ENCODE measurements at places on chromosomes 4 and X.

DNA sequence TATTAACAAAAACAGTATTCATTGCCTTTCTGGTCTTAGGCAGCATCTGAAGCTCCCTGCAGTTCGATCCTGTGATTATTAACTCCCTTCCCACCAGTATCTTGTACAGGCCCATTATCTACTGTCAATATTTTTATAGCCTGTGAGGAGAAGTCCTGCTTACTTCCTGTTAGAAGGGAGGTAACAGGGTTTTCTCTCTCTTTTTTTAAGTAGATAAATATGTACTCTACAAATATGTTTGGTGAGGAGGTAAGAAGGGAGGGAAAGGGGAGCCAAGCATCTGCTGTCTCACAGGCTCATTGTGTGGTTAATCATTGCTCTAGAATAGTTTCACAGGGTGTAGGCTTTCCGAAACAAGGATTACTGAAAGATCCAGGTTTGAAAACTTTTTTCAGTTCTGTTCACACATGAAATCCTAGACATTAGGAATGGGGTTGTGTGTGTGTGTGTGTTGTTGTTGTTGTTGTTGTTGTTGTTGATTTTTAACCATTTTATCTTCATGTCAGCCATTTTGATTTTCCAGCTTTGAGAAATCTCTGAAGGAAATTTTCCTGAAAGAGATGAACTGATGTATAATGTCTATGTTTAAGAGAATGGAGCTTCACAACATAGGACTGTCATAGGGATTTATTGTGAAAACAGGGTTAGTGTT lies 14.2 kb downstream of the ATOH1 start:
- no peak for DNase-seq

- DNase-seq = no peak
Measured at GRCh38 chr4:39367166-39367565, 1.0 kb upstream of the RFC1 start.

DNA sequence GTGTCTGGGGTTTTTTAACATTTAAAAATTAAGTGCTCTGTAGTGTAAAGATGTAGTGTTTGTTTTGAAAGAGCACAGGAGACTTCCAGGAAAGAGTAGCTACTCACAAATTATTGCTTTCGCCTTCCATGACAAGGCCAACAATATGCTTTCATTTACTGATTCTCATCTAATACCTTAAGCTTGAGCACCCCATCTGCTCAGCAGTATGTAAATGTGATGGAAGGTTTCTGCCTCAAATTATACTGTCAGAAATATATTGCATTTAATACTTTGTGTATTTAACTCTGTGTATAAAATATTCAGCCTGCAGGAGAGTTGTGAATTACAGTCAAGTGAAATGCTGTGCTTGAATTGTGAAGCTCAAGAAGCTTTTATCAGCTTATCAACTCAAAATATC lies 296.3 kb upstream of the ATOH1 start:
- no peak for DNase-seq

- no peak for DNase-seq
Measured at GRCh38 chr4:85086721-85087120, 120.2 kb upstream of the WDFY3 start.

DNA sequence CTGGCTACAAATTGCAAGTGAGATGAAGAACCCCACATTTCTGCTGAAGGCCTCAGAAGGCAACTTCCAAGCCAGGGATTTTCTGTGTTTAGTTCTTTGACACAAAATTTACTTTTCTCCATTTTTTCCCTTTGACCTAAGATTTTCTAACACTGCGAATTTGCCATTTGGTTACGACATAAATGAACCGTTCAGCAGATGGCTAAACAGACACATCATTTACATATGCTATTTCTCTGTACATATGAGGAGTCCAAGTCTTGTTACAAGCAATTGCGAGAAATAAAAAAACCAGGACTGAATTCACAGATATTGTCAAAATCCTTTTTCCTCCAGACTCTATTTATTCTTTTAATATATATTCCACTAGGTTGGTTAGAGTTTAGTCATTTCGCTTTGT lies 978.6 kb downstream of the NLGN4X start:
- no peak for DNase-seq

GRCh38 chr4:39883646-39884045 lies 94.1 kb downstream of the PDS5A start:
- no peak for DNase-seq

DNA sequence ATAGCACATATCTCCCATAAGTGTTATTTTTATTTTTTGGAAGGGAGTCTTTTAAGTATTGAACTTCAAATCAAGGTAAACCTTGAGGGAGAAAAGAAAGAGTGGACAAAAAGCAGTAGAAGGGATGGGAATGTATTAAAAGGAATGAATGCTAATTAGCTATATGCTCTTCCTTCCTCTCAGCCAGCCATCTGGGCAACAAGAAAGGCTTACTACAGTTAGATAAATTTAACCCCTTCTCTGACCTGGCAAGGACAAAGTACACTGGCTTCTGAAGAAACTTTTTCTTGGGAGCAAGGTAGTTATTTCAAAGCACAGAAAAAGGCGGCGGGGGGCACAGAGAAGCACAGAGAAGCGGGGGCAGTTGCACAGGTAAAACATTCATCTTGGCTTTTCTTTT lies 54.6 kb downstream of the GAB1 start:
- no peak for DNase-seq

- no peak for DNase-seq
Measured at GRCh38 chr4:171843456-171843855, 30.3 kb downstream of the GALNTL6 start.

DNA sequence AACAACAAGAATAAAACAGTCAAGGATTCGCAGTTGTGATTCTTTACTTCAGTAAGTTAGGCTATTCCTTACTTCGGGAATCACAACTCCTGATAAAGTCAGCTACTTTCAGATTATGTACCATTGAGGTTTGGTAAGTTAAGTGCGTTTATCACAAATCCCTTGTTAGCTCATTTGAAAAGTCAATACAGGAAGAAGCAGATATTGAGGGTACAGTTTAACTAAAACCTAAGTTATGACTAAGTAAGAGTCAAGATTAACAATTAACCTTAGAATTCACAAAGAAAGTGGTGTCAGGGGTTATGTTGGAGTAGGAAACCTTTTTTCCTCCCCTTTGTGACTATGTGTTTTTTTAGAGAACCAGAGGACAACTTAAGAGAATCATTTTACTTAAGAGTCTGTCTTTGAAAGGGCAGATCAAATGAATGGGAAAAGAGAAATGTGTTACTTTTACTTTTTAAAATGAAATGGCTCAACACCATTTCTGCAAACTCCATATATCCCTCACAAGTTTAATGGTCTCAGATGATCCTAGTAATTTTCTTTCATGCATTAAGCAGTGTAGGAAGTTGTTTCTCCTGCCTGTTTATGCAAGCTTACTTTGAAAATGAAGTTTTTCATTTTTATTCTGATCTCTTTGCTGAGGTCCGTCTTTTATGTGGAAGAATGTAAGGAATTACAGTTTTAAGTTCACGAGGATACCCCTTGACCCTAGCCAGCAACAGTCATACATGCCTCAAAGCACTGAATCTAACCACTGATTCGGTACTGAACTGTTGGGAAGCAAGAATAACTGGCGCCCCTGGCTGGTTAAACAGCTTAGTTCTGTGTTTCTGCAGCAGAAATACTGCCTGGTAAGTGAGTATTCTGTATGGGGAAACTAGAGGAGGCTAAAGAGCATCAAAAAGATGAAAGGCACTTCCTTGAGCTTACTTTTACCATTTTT lies 211.7 kb downstream of the SLC4A4 start:
- no peak for DNase-seq

GRCh38 chr4:177047070-177047850 lies 254.5 kb upstream of the VEGFC start:
- peak; percentile 4 for DNase-seq

DNA sequence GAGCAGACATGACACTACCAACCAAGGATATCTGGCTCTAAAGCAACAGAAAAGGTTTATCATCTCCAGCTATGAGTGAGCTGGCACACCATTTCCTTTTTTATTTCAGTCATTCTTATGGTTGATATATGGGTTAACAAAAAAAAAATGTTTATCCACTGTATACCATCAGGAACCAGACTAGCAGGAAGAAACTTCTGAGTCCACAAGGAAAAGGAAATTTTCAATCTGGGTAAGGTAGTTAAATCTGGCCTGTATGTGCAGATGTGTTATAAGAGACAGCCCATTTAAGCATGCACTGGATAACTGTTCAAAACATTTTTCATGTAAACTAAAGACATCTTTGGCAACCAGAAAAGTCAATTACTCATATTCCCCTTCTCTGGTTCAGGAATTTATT lies 35.0 kb downstream of the AMMECR1 start:
- DNase-seq = no peak

DNA sequence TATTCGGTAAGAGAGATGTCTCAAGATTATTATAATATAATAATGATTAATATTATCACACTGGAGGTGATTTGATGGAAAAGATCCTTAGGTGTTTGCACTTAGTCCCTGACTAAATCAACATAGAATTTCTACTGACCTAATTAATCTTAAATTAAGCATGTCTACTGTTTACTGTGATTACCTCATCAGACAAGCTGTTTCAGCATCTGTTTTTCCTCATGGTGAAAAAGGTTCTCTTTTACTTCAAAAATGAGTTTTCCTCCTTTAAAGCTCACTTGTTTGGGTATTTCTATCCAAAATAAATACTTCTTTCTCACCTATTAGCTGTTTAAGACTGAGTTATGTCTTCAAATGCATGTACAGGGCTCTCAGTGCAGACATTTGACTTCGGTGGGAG lies 407.8 kb downstream of the NKX6-1 start:
- DNase-seq = no peak
